NCI-H2081 treated with DMSO at 0.1 percent for 48 hours (cell line): ENCODE measurements at places on chromosomes 5 and 9.

DNA sequence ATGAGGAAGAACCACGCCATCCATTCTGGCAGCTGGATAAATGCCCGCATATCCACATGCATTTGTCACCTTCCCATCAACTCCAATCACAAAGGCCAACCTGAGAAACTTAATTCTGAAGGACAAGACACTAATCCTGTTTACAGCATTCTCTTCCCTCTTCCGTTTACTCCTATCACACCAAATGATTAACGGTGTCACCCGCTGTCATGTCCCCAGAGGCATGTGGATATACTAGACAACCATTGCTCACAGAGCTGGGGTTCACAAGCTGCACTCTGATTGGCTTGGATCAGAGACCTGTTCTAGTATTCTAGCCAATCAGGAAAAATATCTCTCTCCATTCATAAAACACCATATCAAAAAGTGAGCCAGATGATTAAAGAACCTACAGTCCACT is 3.6 kb downstream of the MACROH2A1 start:
- DNase-seq, result no peak

DNA sequence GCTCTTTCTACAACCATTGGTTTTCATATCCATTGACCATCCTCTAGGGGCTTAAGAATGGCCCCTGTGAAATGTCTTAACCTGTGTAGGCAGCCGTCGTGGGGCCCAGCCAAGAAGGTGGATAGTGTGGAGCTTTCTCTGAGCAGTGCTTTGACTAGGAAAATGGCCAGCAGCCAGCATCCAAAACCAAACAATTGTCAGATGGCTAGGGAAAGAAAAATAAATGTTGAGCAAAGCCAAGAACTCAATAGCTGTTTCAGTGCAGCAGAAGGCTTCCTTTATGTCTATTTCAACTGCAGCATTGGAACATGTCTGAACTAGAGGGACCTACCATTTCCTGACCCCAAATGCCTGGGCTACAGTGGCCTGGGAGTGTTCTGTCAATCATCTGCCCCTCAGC is 374.9 kb downstream of the TLE4 start:
- no peak for DNase-seq

GRCh38 chr5:139669662-139670368 is 21.7 kb downstream of the CXXC5 start:
- no peak for DNase-seq

- DNase-seq, result no peak
Measured at GRCh38 chr5:172600571-172600970, 40.5 kb upstream of the NEURL1B start.

- no peak for DNase-seq
Measured at GRCh38 chr5:9245071-9245470, 300.8 kb downstream of the SEMA5A start.

DNA sequence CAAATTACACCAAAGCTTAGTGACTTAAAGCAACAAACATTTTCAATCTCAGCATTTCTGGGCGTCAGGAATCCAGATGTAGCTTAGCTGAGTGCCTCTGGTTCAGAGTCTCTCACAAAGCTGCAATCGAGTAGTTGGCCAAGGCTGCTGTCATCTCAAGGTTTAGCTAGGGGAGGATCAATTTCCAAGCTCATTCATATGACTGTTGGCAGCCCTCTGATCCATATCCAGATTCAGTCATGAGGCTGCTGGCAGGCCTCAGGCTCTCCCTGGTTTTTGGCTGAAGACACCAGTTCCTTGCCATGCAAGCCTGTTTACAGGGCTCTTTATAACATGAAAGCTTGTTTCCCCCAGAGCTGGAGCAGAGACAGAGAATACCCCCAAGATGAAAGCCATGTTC is 419.5 kb upstream of the TLE4 start:
- no peak for DNase-seq

- no peak for DNase-seq
Measured at GRCh38 chr5:138955671-138956295, 80.6 kb upstream of the LRRTM2 start.

GRCh38 chr5:132224716-132225115 is 2.9 kb downstream of the P4HA2 start:
- no peak for DNase-seq

GRCh38 chr9:76296561-76297310 is 97.5 kb downstream of the RFK start:
- no peak for DNase-seq

- DNase-seq, result no peak
Measured at GRCh38 chr5:154459015-154459414, 13.2 kb downstream of the SAP30L start.
